ENCODE measurements at places on chromosomes 6 and 20.

DNA sequence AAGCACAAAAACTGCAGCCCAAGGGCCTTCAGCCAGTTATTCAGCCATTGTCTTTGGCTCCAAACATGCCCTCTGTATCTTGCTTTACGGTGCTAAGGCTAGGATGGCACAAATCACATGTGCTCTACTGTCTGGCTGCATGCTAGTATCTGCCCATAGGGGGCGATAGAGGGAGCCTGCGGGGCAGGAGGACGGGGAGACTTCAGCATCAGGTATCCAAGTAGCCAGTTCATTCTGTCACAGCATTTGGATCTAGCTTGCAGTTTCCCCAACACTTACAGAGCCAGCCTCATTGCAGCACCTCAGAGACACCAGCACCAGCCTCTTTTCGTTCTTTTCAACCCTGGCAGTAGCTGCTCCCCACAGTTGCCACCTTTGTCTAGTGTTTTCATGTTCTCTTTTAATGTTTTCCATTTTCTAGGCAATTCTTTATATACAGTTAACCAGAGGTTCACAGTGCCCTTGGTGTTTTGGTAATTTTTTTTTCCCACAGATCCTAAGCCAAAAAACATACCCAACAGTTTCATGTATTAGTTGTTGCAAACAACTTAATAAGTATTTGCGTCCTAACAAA lies 705.9 kb downstream of the PTPRT start:
- peak; percentile 22 for DNase-seq

- DNase-seq, result no peak
These were observed 454.9 kb downstream of the PTPRT start for GRCh38 chr20:42734660-42735368.

- peak; percentile 74 for DNase-seq
These were observed 115.3 kb downstream of the LCA5 start for GRCh38 chr6:79421707-79422484.

- no peak for DNase-seq
These were observed 104.2 kb upstream of the CNKSR3 start for GRCh38 chr6:154614641-154615040.
